ENCODE measurements at places on chromosomes 6 and 20.

- DNase-seq, result no peak
Measured at GRCh38 chr6:45655745-45656476, 278.2 kb upstream of the SUPT3H start.

DNA sequence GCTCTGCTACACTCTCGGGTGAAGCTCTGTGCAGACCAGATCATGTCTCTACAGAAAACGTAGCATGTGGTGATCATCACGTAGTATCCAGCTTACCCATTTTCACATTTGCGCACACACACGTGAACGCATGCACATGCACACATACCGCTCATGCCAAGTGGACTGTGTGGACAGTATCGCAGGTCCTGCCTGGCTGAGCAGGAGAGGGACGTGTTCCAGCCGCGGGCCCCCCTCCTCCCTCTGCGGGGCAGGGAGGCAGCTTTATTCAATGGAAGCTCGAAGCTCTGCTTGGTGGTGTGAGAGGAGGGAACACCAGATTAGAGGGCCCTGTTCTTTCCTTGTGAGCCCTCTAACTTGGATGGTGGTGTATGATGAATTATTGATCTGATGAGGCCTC lies 51.1 kb downstream of the CDH26 start:
- DNase-seq, result no peak

DNA sequence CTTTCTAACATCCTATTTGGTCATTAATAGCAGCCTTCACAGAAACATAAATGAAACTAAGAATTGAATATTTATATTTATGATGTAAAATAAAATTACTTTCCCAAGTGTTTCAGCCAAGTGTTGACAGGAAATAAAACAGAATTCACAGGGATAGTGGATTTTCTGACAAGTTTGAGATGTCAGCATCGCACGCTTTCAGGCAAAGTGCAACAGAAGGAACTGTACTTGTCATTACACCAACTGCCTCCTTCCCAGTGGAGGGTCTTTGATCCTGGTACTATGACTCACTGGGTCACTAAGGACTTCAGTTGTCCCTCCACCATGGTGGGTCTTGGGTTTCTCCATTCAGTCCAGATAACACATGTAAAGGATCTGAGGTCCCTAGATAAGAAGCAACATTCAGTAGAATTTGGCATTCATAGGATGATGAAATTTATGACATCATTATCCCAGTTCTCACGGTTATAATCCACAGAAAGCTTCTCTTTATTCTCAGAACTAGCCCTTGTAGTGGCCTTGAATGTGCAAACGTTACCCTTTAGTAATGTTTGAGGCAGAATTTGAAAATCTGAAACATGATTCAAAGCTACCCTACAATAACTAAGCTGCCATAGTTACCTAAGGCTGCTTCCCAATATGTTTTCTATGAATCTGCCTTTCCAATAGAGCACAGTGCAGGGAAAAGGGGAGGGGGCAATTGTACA lies 3.8 kb upstream of the TNFAIP3 start:
- no peak for DNase-seq

- no peak for DNase-seq
Measured at GRCh38 chr6:81561071-81561564, 191.4 kb downstream of the TENT5A start.

GRCh38 chr6:44028789-44029310 lies 98.4 kb downstream of the MRPL14 start:
- DNase-seq, result no peak

- no peak for DNase-seq
Measured at GRCh38 chr20:11337361-11338130, 580.1 kb upstream of the BTBD3 start.

DNA sequence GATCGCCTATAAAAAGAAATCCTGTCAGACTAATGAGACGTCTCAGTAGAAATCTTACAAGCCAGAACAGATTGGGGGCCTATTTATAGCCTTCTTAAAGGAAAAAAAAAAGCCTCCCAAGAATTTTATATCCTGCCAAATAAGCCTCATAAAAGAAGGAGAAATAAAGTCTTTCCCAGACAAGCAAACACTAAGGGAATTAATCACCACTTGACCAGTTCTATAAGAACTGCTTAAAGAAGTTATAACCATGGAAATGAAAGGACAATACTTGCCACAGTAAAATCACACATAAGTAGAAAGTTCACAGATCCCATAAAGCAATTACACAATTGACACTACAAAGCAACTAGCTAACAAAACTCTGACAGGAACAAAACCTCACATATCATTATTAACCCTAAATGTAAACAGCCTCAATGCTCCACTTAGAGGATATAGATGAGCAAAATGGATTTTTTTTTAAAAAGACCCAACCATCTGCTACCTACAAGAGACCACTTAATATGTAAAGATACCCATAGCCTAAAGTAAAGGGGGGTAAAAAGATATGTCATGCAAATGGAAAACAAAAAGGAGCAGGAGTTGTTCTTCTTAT lies 13.4 kb downstream of the SLC22A16 start:
- DNase-seq, result no peak

DNA sequence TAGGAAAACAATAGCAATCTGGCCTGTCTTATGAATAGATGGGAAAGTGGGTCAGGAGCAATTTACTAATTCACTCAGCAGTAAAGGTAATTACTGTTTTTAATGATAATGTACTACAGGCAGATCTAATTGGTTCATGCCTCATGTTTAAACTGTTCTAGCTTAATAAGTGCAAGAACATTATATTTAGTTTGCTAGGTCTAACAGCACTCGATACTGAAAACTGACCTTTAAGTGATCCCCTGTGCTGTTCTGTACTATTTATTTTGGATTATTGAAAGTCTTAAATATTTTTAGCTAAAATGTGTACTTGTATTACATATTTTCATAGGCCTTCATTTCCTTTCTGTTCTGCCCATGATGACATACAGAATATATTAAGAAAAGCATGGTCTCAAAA lies 998.0 kb upstream of the GJE1 start:
- no peak for DNase-seq

DNA sequence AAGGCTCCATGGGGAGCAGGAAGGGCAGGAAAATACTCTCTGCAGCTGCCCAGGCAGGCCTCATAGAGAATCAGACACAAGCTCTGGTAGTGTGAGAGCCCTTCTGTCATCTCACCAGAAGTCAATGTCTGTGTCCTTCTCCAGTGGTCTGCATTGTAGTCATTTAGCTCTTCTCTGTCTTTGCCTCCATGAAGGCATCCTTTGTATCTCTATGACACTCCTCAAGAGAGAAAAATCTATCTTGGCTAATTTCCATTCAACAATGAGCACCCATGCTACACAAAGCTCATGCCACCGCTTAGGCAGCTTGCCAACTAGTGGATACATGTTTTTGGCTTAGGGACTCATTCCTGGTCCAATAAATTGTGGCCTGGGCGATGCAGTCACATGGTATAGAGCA lies 92.1 kb downstream of the RNF217 start:
- no peak for DNase-seq

- no peak for DNase-seq
Measured at GRCh38 chr20:19855416-19855815, 97.4 kb downstream of the RIN2 start.
